ENCODE measurements at places on chromosomes 1 and 21. TPM values are rescaled to one million over a fixed set of nuclear protein-coding genes. Genes with fewer than 3 reads are reported as not detected.

DNA sequence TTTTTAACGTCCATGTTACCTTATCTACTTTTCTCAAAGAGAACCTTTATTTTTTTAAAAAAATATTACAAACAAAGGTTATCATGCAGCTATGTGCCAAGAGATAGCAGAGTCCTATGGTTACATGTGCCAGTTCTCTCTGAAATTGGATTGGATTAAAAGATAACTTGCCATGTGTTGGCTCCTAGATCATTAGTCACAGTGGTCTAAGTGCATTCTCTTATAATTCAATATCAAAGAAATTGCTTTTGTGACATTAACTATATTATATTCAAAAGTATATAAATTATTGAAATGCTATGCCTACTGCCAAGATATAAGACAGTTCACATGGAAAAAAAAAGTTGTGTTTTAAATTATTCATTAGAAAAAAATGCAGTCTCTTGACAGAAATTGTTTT lies 494.2 kb downstream of the NEGR1 start:
- no peak for DNase-seq

- DNase-seq: no peak
Measured at GRCh38 chr1:103265551-103265950, 157.2 kb upstream of the COL11A1 start.

FAAH gene
- total RNA-seq: 2.8 TPM

SLC22A15 gene
- total RNA-seq: 0.47 TPM

DNA sequence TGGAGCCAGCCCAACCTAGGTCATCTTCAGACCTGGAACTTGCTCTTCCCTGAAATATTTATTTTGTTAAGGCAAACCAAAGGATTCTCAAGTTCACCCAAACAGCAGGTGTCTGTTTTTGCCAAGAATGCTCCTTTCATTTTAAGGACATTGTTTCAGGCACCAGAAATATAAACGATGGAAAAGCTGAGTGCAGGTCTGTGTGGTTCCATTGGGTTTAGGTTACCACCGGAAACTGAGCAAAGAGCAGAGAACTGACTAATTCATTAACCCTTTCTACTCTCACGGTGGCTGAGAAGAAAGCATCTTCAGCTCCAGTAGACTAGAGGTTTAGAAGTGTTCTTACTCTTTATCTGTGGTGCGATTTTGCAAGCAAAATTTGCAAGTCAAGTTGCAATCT lies 38.0 kb upstream of the ZC3H11B start:
- DNase-seq: no peak

- DNase-seq: no peak
Measured at GRCh38 chr1:210311726-210312493, 16.8 kb upstream of the HHAT start.

GRCh38 chr1:157975228-157975950 lies 18.1 kb upstream of the KIRREL1 start:
- DNase-seq: no peak

All from activated naive CD8-positive, alpha-beta T cell treated with anti-CD3 and anti-CD28 coated beads for 36 hours (primary cell).